Fibroblast of upper back skin (primary cell): ENCODE measurements at places on chromosomes 2 and 18.

DNA sequence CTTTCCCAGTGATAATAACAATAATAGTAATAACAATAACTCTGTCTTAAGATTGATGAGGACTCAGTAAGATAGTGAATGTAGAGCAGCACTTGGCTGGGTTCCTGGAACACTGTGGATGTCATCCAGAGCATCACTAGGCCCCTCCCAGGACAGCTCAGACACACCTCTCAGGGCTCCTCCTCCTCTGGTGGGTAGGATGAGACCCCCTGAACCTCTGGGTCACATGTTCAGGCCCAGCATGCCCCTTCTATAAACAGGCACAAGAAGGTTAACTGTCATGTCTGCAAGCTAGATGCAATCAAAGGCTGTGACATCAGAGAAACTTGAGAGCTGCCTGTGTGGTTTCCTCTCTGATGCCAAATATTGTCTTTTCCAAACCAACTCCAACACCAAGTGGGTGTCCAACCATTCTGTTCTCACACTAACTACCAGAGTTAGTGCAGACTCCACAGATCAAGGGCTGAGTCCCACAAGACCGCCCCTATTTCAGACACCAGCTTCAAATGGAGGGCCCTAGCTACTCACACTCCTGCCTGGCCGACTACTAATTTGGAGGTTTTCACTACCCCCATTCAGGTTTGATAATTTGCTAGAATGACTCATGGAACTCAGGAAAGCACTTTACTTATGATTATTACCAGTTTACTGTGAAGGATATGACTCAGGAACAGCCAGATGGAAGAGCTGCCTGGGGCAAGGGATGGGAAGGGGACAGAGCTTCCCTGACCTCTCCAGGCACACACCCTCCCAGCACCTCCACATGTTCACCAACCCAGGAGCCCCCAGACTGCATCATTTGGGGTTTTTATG is 46.4 kb upstream of the BZW1 start:
- peak; percentile 92 for DNase-seq

GRCh38 chr18:76491473-76491775 is 3.6 kb downstream of the ZNF516 start:
- peak; percentile 66 for DNase-seq

- no peak for DNase-seq
Measured at GRCh38 chr2:67658820-67659219, 261.7 kb downstream of the ETAA1 start.

DNA sequence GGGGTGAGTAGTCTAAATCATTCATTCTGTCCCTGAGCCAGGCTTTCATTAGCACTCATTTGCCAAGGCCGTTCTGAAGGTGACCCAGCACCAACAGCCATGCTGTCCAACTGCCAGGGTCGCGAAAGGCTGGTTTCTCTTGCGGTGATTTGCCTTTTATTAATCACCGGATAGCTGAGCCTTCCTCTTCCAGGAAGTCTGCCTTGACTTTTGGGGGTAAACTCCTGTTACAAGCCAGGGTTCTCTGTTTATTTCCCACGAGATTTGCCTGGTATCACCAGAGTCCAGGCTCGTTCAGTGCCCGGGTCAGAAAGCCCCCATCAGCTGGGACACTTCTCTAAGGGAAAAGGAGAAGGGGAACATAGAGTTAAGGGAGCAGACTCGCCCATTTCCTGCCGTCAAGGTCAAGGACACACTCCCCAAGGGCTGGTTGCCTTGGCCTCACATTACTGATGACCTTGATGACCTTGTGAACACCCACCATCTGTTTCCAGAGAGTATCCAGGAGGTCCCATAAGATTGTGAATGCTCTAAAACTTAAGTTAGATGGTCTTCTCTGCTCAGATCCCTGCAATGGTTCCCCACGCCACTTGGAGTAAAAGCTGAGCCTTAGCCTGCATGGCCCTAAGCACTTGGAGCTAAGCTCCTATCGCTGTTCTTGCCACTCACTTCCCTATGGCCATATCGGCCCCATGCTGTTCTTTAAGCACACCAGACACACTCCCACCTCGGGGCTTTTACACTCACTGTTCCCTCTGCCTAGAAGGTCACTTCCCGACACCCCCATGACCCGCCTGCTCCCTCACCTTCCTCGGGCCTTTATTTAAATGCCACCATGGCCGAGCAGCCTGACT is 118.0 kb upstream of the STPG4 start:
- no peak for DNase-seq

GRCh38 chr2:221610255-221610654 is 38.2 kb upstream of the EPHA4 start:
- DNase-seq, result no peak

- peak; percentile 72 for DNase-seq
Measured at GRCh38 chr18:45722899-45723298, 1.1 kb upstream of the SLC14A1 start.

DNA sequence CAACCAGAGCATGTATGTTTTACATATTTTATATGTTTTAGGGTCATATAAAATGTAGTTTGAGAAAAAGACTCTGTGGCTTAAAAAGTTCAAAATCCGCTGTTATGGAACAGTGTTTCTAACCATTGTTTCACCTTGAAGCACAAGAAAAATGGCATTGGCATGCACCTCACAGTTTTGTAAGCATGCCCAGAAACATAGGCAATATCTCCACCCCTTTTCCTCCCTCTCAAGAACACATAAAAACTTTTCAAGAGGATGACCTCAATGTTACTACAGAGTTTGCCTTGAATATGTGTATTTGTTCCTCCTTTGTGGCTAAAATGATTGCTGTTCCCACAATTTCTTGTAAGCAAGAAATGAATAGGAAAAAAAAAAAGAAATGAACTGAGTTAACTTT is 29.3 kb upstream of the SLC40A1 start:
- no peak for DNase-seq

- no peak for DNase-seq
Measured at GRCh38 chr2:159963700-159964099, 98.7 kb downstream of the PLA2R1 start.

- no peak for DNase-seq
Measured at GRCh38 chr2:234195516-234195915, 145.0 kb downstream of the SPP2 start.

DNA sequence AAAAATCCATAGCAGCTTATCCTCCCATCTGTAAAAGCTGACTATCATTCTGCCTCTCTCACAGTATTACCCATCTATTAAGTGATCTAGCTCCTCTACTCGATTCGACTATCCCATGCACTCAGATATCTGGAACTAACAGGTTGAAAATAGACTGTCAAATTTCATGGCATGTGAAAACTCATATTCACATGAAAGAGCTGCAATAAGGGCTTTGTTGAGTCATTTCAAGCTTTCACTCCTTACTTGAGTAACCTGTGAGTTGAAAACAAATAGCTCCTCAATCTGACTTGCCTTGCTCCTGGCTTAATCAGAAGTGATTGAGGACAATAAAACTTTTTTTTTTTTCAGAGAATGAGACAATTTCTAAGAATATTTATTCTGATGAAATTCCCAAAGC is 192.4 kb upstream of the ERBB4 start:
- no peak for DNase-seq

GRCh38 chr2:237628247-237629187 is 1.1 kb downstream of the LRRFIP1 start:
- no peak for DNase-seq

GRCh38 chr2:123738643-123739042 is 286.4 kb upstream of the CNTNAP5 start:
- no peak for DNase-seq

GRCh38 chr2:10530607-10531239 is 82.6 kb upstream of the ODC1 start:
- DNase-seq, result no peak

DNA sequence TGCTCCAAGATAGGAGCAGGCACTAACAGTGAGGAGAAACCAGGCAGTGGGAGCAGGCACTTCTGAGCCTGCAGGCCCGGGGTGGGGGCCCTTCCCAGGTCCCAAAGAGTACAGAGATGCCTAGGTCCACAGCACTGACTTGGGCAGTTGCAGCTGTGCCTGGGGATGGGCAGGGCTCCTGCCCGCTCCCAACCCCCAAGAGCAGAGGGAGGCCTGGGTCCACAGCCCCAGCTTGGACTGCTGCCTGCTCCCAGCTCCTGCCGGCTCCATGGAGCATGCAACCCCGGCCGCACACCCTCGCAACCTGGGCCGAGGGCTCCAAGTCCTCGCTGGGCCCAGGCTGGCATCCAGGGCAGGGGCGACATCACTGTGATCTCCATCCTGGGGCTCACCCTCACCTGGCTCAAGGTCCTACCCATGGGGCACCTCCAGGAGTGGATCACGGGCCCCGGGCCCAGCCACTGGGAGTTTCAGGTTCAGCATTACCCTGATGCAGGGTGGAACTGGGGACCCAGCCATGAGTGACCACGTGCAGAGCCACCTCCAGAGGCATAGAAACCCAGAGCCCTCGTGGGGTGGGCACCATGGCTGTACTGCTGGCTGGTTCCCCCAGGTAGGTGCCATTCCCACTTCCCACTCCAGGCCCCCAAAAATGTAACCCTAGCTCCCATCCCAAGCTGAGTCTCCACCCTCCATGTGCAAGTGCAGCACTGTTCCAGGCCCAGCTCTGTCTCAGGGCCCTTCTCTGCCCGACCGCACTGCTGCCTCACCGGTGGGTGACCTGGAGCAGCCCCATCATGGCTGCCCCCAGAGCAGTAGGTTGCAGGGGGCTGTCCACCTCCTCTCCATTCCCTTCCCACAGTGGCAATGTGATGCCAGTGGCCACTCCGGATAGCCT is 325.6 kb downstream of the NR4A2 start:
- DNase-seq, result no peak

- no peak for DNase-seq
Measured at GRCh38 chr2:134143568-134143967, 110.3 kb upstream of the MGAT5 start.

- DNase-seq, result peak; percentile 19
Measured at GRCh38 chr18:36308711-36309435, 11.4 kb downstream of the FHOD3 start.
